CD4-positive, alpha-beta T cell treated with Interleukin-17A for 1 hour (primary cell): ENCODE measurements at places on chromosomes 4 and X.

DNA sequence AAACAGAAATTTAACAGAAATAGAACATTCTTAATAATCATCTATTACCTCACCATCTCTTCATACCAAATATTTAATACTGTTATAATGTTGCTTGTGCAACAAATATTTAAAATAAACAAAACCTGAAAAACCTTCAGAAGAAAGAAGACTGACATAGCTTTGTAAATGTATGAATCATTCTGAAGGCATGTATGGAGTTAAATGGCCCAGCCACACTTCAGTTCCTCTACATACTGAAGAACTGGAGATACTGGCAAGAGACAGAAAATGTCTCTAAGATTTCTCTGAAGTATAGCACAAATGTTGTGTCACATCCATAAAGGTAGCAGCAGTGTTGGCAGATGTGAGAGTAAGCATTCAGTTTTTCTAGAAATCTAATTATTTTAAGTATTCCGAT lies 275.3 kb upstream of the FGF13 start:
- no peak for DNase-seq

- no peak for DNase-seq
Measured at GRCh38 chr4:134668237-134668636, 466.6 kb upstream of the PABPC4L start.

- DNase-seq: no peak
Measured at GRCh38 chr4:139279760-139280620, at the start of gene MGARP. TSS of gene MGARP (minus strand) at chr4:139280225. CDS start at chr4:139280158, 67 bp downstream.

- DNase-seq: no peak
Measured at GRCh38 chr4:88705223-88705622, 7.6 kb upstream of the NAP1L5 start.

GRCh38 chr4:153523941-153524386 lies 57.8 kb downstream of the TMEM131L start:
- DNase-seq: no peak

DNA sequence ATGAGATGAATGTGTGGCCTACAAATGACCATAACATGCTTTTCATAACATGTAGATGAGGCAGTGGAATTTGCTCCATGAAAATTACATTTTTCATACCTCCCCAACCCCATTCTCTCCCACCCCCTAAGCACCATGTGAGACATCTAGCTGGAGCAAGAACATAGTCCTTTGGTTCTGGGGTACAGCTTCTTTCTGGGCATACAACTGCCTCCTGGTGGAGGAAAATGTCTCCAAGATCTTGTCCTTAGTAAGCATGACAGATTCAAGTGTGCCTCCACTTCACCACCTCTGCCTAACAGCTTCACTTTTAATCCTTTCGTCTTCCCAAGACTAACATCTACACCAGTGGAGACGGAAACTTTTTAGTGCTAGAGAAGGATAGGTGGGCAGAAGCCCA lies 8.0 kb downstream of the EXOC1L start:
- no peak for DNase-seq

GRCh38 chrX:52420824-52421443 lies 52.1 kb downstream of the XAGE2 start:
- DNase-seq: no peak

- DNase-seq: no peak
Measured at GRCh38 chrX:107562482-107562881, 65.8 kb upstream of the PRPS1 start.

DNA sequence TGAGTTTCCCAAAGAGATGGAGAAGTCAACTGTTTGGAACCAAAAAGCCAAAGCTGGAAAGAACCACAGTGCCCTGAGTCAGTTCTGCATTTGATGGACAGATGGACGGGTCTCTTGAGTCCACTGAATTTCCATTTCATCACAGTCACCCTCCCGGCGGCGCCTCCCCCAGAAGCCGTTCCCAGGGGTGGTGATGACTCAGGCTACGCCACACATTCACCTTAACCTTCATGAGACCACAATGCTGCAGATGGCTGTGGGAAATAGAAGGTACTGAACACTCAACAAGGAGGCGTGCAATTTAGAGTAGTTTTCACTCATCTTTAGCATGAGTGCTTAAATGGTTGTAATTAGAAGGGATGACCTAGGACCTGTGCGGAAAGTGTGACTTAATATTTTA lies 61.3 kb downstream of the STOX2 start:
- no peak for DNase-seq

- DNase-seq: no peak
Measured at GRCh38 chr4:8319731-8320385, 50.3 kb downstream of the HTRA3 start.

- DNase-seq: no peak
Measured at GRCh38 chr4:111434586-111434985, 710.7 kb upstream of the FAM241A start.

- DNase-seq: no peak
Measured at GRCh38 chr4:128354205-128354821, 66.7 kb upstream of the PGRMC2 start.

DNA sequence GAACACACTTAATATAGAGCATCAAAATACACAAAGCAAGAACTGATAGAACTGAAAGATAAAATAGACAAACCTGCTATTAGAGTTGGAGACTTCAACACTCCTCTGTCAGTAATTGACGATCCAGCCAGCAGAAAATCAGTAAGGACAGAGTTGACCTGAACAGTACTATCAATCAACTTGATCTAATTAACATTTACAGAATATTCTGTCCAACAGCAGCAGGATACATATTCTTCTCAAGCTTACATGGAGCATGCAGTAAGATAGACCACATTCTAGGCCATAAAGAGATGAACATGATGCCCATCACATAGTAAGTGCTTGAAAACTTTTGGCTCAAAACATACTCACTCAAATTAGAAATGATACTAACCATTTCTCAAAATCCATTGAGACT lies 196.7 kb upstream of the KLF3 start:
- DNase-seq: no peak
